HS-5 (cell line): ENCODE measurements at places on chromosomes 7 and 10.
A peak's percentile ranks its signal among the peaks of the same experiment; 100 is the strongest.

GRCh38 chr7:48426966-48427555 is 255.8 kb downstream of the ABCA13 start:
- DNase-seq, result peak; percentile 87

DNA sequence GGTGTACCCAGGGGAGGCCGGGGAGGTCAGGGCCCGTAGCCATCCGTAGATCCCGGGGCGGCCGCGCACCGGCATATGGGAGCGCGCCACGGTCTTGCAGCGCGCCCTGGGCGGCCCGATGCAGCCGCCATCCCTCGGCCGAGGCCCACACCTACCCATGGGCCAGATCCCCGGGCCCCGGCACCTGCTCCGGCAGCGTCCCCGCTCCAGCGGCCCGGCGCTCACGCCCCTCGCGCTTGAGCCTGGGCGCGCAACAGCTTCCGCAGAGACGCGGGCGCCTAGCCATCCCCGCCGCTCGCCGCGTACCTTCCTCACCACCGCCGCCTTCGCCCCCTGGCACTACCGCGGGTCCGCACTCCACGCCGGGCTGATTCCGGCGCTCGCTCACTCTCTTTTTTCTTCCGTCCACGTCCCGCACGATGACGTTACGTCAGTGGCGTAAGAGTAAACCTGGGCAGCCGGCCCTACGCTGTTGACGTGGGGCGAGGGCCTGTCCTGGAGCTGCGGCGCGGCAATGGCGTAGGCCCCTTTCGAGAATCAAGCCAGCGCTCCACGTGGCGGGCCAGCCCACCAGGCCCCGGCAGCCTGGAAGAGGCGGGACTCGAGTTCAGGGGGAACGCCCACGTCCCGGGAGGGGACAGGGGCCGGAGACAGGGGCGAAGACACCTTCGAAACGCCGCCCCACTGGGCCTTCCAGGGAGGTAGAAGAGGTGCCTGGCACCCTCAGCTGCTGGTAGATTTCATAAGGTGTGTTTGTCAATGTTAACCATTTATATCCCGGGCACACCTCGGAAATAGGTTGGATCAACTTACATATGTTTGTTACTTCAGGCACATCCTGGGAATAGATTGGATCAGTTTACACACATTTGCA is at the start of gene ALDH18A1:
TSS of gene ALDH18A1 (minus strand) at position 421 of the 874 bp plus-strand sequence. CDS start 3,334 bp downstream, outside the sequence.
- DNase-seq, result peak; percentile 59

DNA sequence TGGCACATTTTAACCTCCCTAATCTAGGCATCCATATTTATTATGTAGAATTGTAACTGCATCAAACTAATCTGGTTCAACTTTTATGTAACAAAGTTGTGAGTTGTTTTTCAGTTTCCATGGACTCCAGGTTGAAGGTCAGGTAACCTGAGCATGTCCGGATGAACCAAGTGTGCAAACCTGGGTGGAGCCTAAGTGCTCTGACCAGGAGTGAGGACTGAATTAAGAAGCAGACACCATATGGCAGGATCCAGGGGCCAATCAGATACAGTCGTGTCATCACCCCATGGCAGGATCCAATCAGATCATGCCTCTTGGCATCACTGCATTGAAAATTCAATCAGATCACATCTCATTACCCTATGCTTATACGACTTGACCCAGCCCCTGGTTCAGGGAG is 41.2 kb upstream of the PHYHIPL start:
- no peak for DNase-seq

DNA sequence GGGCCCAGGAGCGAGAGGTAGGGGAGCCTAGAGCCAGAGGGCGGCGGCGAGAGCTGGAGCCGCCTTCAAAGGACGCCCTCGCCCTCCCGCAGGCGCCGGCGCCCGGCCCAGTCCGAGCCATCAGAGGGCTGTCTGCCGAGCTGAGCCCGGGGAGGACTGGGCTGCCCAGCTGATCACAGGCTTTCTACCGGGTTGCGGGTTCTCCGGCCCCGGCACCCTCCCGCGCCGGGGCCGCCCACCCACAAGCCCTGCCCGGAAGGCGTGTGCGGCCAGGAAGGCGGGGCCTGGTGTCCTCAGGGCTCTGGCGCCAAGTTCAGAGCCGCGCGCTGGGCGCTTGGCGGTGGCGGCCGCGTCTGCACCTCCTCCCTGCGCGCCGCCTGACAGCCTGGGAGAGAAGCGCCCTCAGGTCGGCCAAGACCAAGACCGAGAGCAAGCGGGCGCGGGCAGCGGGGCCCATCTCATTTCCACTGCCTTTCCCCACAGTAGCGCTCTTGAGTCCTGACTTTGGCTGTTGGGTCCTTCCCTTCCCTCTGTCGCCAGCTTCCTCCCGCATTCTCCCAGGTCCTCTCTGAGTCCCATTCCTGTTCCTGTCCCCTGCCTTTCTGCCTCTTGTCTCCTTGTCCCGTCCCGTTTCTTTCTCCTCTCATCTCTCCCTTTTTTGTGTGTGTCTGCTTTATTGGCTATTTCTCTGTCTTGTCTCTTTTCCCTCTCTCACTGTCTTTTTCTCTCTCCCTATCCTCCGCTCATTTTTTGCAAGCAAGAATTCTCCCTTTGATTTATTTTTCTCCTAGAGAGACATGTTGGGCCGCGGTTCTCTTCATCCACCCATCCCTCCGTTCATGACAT is 60.6 kb upstream of the MSMB start:
- DNase-seq, result no peak

- no peak for DNase-seq
Observed at GRCh38 chr10:20962165-20962564, 65.1 kb upstream of the NEBL start.

DNA sequence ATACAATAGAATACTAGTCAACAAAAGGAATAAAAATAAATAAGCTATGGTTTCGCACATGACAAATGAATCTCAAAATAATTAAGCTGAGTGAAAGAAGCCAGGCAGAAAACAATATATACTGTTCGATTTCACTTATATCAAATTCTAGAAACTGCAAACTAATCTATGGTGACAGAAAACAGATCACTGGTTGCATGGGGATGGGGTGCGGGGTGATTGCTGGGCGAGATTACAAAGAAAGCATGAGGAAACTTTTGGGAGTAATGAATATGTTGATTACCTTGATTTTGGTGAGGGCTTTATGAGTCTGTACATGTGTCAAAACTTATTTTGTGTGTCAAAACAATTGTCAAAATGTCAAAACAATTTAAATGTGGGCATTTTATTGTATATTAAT is 135.6 kb downstream of the GPR85 start:
- DNase-seq, result no peak

GRCh38 chr7:147014286-147014955 is 897.8 kb downstream of the CNTNAP2 start:
- no peak for DNase-seq

DNA sequence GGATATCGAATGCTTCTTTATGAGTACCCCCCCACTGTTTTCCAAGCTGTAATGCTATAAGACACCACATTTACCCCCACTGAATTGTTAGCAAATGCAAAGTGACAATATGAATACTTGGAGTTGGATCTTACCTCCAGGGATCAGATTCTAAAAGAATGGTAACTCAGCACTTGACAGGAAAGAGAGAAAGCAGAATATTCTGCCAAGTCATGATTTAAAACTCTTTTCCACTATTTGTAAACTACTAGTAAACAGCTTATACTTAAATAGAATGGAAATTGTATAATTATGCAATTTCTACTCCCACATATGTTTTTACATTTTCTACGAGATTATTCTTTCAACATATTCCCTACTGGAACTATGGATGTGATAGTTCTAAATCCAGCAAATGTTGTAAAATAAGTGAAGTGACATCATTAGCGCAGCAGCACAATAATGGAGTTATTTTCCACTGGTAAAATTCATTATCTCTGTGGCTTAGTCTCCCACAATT is 56.0 kb upstream of the TFEC start:
- no peak for DNase-seq

- peak; percentile 68 for DNase-seq
Observed at GRCh38 chr10:100346765-100347567, at the start of gene SCD. Gene SCD, plus strand, starts transcription at chr10:100347233. Its CDS starts 272 bp downstream, at chr10:100347505.
